ENCODE measurements at places on chromosomes 5 and 9. TPM values are rescaled to one million over a fixed set of nuclear protein-coding genes. Genes with fewer than 3 reads are reported as not detected.

CETN3 gene
- 34.2 TPM for total RNA-seq

GRCh38 chr9:94866770-94867169, 140.3 kb downstream of the AOPEP start:
- H3K4me3 ChIP-seq: peak overlapping the region; percentile 6
- no peak for DNase-seq
- no peaks in the 10 kb centered on the region for H3K27me3 ChIP-seq
- peak overlapping the region; percentile 97 for H3K27ac ChIP-seq

GRCh38 chr5:139140591-139141071, 57.5 kb downstream of the SIL1 start:
- DNase-seq: no peak
- peaks cover 6% of the 10 kb centered on the region for H3K36me3 ChIP-seq
- peaks cover 31% of the 10 kb centered on the region for H3K4me1 ChIP-seq
- H3K4me3 ChIP-seq: no peak overlapping the region
- no peaks in the 10 kb centered on the region for H3K27me3 ChIP-seq

GRCh38 chr9:103615994-103616393, 478.1 kb upstream of the SMC2 start:
- no peak overlapping the region for H3K4me3 ChIP-seq
- no peaks in the 10 kb centered on the region for H3K27me3 ChIP-seq
- H3K4me1 ChIP-seq: no peaks in the 10 kb centered on the region
- H3K36me3 ChIP-seq: no peaks in the 10 kb centered on the region

PCDHA5 gene
- total RNA-seq: 3.6 TPM

DNA sequence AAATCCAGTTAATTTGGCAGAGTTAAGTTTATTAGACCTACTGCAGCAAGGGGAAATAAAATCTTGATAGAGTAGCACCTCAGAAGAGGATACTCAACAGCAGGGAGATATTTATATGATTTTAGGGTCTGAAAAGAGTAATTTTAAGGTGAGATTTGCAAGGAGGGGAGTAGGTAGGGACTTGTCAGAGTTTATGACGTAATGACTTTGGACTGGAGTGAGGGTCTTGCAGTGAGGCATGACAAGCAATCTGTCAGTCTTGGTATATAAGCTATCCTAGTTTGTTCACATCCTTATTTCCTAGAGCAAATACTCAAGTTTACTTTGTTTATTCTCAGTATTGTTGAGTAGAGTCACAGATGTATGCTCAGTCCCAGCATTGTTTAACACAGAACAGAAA, 722.6 kb downstream of the TLE4 start:
- peaks cover 10% of the 10 kb centered on the region for H3K36me3 ChIP-seq
- no peak for DNase-seq
- no peaks in the 10 kb centered on the region for H3K27me3 ChIP-seq
- no peak overlapping the region for H3K27ac ChIP-seq
- H3K4me1 ChIP-seq: no peaks in the 10 kb centered on the region

LHX6 gene
- total RNA-seq: 0.09 TPM

- H3K4me1 ChIP-seq: peaks cover 13% of the 10 kb centered on the region
- H3K36me3 ChIP-seq: peaks cover under 1% of the 10 kb centered on the region
- H3K27ac ChIP-seq: no peak overlapping the region
- no peak overlapping the region for H3K4me3 ChIP-seq
Observed at GRCh38 chr5:111583758-111584203, 71.4 kb upstream of the STARD4 start.

PCDHAC1 gene
- total RNA-seq: 10.1 TPM

DNA sequence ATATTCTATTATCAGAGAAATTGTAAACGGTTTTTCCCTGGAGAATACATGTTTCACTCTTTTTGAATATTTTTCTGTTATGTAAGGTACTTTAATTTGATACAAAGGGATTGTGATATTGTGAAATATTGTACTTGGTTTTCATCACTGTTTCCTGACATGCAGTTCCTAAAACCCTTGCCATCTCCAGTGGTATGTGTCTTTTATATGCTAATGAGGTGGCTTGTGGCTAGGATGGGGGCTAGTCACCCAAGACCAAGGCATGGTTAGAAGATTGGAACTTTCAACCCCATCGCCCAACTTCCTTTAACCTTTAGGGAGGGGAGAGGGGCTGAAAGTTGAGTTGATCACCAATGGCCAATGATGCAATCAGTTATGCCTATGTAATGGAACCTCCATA, 160.6 kb downstream of the TAF11L14 start:
- H3K36me3 ChIP-seq: no peaks in the 10 kb centered on the region
- no peak for DNase-seq
- H3K4me3 ChIP-seq: no peak overlapping the region
- H3K4me1 ChIP-seq: peaks cover 9% of the 10 kb centered on the region
- no peak overlapping the region for H3K27ac ChIP-seq
- H3K27me3 ChIP-seq: peaks cover 5% of the 10 kb centered on the region

GRCh38 chr9:96686638-96687335, 31.7 kb upstream of the PRXL2C start:
- peak; percentile 41 for DNase-seq
- H3K27ac ChIP-seq: peak overlapping the region; percentile 75
- H3K27me3 ChIP-seq: no peaks in the 10 kb centered on the region
- H3K4me1 ChIP-seq: no peaks in the 10 kb centered on the region

SLC6A7 gene
- total RNA-seq: not detected

DNA sequence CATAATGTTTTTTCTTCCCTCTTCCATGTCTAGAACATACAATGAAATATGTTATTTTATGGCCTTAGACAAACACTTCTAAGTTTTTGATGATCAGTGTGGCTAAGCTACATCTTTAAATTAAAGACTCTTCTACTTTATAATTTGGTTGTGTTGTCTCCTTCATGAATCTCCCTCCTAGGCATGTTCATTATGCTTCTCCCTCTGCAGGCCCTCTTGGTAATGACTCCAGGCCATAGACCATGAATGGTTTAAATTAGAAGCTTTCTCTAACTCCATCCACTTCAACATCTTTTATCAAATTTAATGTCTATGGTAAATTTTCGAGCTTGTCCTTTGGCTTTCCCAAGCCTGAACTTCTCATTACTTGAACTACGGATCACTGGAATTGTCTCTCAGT, 342.7 kb upstream of the ADAMTS16 start:
- H3K4me3 ChIP-seq: no peak overlapping the region
- no peaks in the 10 kb centered on the region for H3K36me3 ChIP-seq
- peaks cover 8% of the 10 kb centered on the region for H3K4me1 ChIP-seq
- DNase-seq: no peak
- H3K27ac ChIP-seq: no peak overlapping the region

- H3K36me3 ChIP-seq: peaks cover 2% of the 10 kb centered on the region
- H3K4me1 ChIP-seq: no peaks in the 10 kb centered on the region
- H3K27me3 ChIP-seq: peaks cover 1% of the 10 kb centered on the region
- no peak for DNase-seq
- H3K27ac ChIP-seq: no peak overlapping the region
Observed at GRCh38 chr9:121239071-121239470, 28.9 kb upstream of the GSN start.

GRCh38 chr5:142432369-142432863, 107.6 kb upstream of the SPRY4 start:
- peaks cover 12% of the 10 kb centered on the region for H3K4me1 ChIP-seq
- no peak overlapping the region for H3K27ac ChIP-seq
- H3K36me3 ChIP-seq: peaks cover 2% of the 10 kb centered on the region
- H3K27me3 ChIP-seq: no peaks in the 10 kb centered on the region
- no peak for DNase-seq

DNA sequence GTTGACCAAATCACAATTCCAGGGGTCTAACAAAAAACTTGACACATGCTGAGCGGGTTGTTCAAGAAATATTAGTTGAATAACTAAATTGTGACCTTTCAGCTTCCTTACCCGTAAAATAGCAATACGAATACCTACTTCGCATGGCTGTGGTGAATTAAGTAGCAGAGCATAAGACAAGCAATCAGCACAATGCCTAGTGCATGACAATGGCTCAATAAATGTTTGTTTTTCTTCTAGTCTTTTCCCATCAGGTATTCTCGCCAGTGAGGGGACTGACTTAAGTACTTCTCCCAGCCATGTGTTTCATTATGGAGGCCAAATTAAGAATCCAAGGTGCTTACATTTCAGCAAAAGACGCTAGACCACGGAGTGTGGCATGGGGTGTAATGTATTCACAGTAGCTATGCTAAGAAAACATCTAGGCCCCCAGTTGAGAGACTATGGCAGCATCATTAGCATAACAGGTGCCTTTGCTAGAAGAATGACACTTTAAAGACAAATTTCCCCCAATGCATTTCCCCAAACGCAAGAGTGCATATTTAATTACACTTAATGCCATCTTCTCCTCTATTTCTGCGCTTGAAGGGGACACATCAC, 145.9 kb downstream of the ASTN2 start:
- no peaks in the 10 kb centered on the region for H3K36me3 ChIP-seq
- H3K27me3 ChIP-seq: peaks cover 4% of the 10 kb centered on the region
- no peak overlapping the region for H3K27ac ChIP-seq
- no peak overlapping the region for H3K4me3 ChIP-seq

DNA sequence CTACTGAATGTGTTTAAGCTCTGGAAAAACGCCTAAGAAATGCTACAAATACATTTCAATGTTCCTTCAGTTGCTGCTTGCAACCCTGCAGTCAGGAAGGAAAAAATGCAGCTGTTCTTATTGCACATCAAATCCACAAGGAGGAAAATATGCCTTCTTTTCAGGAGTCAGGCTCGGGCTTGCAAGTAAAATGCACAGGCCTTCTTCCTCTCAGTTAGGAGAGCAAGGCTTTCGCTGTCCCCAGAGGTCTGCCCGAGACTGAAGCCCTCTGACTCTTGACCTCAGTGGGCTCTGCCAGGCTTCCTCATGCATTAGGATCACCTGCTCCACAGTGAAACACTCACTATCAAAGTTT, 899 bp upstream of the SHC3 start:
- peaks cover 23% of the 10 kb centered on the region for H3K4me1 ChIP-seq
- no peaks in the 10 kb centered on the region for H3K36me3 ChIP-seq
- peak overlapping the region; percentile 71 for H3K4me3 ChIP-seq
- H3K27ac ChIP-seq: peak overlapping the region; percentile 94
- peaks cover 73% of the 10 kb centered on the region for H3K27me3 ChIP-seq
- DNase-seq: no peak

DNA sequence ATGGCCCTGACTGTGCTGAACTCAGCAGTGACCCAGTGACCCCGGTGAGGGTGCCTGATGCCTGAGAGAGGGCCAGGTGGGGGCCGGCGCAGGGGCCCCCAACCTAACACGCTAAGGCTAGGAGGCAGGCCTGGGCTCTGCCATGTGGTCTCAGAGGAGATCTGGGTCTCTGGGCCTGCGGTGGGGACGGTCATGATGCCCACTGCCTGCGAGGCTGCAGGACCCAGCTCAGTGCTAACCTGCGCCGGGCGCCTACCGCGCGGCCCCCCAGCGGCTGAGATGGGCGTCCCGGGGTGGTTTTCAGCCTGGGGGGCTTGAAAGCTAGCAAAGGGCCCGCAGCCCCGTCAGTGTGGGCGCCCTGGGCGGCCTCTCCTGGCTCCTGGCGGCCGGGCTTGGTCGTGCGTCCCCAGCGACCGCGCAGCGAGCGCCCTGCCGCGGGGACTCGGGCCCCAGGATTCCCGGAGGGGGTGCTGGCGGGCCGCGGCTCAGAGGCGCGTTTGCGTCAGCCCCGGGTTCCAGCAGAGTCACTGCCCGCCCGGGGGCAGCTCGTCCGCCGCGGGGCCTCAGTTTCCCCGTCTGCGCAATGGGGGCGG, 2.5 kb downstream of the EGFL7 start:
- peak; percentile 61 for DNase-seq
- H3K4me3 ChIP-seq: peak overlapping the region; percentile 79
- H3K36me3 ChIP-seq: no peaks in the 10 kb centered on the region
- H3K27me3 ChIP-seq: no peaks in the 10 kb centered on the region
- H3K27ac ChIP-seq: peak overlapping the region; percentile 78

- H3K4me1 ChIP-seq: peaks cover 4% of the 10 kb centered on the region
- peaks cover 3% of the 10 kb centered on the region for H3K36me3 ChIP-seq
- H3K4me3 ChIP-seq: no peak overlapping the region
- H3K27me3 ChIP-seq: peaks cover 4% of the 10 kb centered on the region
- no peak overlapping the region for H3K27ac ChIP-seq
Observed at GRCh38 chr5:123783421-123783820, 271.4 kb downstream of the CSNK1G3 start.

GRCh38 chr5:80177236-80177635, 78.6 kb downstream of the SERINC5 start:
- H3K4me3 ChIP-seq: no peak overlapping the region
- peaks cover 50% of the 10 kb centered on the region for H3K4me1 ChIP-seq
- H3K27ac ChIP-seq: peak overlapping the region; percentile 25
- no peaks in the 10 kb centered on the region for H3K27me3 ChIP-seq
- peaks cover 30% of the 10 kb centered on the region for H3K36me3 ChIP-seq

FAM200C gene
- total RNA-seq: 5.8 TPM

- peaks cover 16% of the 10 kb centered on the region for H3K4me1 ChIP-seq
- H3K27ac ChIP-seq: no peak overlapping the region
- no peak for DNase-seq
- no peaks in the 10 kb centered on the region for H3K27me3 ChIP-seq
- H3K4me3 ChIP-seq: no peak overlapping the region
Observed at GRCh38 chr9:129987047-129987446, 55.9 kb downstream of the FNBP1 start.

DNA sequence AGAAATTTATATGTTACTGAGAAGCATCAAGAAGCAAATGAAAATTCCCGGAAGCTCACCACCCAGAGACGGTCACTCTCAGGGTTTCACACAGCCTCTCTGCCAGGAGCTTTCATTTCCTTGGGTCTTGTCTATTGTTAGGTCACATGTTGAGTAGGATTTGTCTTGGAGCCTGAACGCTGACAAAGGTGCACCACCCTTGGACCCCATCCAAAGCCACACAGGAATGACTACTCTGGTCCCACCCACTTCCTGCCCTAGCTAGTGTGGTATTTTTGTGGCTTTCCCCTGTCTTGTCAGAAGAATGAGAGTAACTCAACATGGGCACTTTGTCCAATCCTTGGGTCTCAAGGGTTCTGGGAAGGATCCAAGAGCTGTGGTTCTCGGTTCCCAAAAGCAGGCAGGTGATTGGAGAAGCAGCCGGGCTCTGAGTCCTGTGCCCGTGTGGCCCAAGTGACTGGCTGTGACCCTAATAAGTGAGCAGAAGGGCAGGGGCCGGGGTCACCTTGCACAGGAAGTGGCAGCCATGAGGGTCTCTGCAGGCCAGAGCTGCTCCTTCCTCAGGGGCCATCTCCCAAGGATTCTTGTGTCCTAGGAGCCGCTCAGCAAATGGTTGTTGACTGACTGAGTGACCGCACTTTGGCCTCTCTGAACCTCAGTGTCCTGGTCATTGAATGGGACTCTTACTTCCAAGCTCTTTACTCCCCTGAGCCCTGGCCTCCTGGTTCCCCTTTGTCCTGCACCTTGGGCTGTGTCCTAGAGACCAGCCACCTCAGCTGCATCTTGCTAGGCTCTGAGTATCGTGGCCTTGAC, 6.9 kb downstream of the FGD3 start:
- H3K4me1 ChIP-seq: peaks cover 22% of the 10 kb centered on the region
- H3K36me3 ChIP-seq: no peaks in the 10 kb centered on the region
- no peak overlapping the region for H3K27ac ChIP-seq
- DNase-seq: no peak
- H3K27me3 ChIP-seq: no peaks in the 10 kb centered on the region

GRCh38 chr5:112210430-112211005, 208.6 kb downstream of the EPB41L4A start:
- H3K27me3 ChIP-seq: no peaks in the 10 kb centered on the region
- H3K4me1 ChIP-seq: peaks cover 10% of the 10 kb centered on the region
- no peak overlapping the region for H3K4me3 ChIP-seq

MEGF9 gene
- 15.7 TPM for total RNA-seq
